ENCODE measurements at places on chromosomes 2 and 18.

DNA sequence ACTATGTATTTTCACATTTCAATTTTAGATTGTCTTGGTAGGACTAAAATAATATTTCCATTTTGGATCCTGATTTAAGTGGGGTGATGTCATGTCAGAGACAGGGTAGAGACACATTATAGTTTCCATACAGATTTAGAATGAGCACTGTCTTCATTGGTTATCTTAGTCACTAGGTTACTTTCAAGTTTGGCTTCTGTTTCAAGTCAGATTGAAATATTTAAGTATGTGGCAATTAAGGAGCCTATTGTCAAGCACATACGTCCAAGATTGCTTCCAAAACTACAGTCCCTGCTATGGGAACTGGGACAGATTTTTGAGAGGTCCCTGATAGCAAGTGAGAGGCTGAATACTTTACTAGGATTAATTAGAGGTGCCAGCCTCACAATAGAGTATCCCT is 89.2 kb upstream of the FAM117B start:
- DNase-seq, result no peak

- DNase-seq, result no peak
These were observed 15.1 kb downstream of the TRAK2 start for GRCh38 chr2:201436141-201436540.

DNA sequence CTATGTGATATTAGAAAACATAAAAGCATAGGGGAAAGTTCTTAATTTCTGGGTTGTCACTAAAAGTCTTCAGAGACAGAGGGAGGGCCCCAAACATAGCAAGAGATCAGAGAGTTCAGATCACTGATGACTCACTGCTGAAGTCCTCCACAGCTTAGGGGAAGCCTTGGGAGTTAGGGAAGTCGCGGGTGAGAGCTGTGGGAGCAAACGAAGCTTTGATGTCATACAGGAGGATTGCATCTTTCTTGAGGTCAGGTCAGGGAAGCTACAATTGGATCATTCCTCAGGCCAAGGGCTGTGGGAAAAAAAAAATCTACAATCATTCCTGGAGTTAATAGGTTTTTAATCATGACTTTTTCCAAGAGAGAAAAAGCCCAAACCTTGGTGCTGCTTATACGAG is 96.2 kb downstream of the COPS8 start:
- no peak for DNase-seq

- no peak for DNase-seq
These were observed 238.2 kb downstream of the TSN start for GRCh38 chr2:121993682-121994081.

GRCh38 chr2:227323818-227324217 is 1.2 kb upstream of the MFF start:
- no peak for DNase-seq

GRCh38 chr2:101718993-101719571 is 21.6 kb downstream of the MAP4K4 start:
- DNase-seq, result no peak

GRCh38 chr2:231752061-231752460 is 29.0 kb downstream of the PDE6D start:
- no peak for DNase-seq

DNA sequence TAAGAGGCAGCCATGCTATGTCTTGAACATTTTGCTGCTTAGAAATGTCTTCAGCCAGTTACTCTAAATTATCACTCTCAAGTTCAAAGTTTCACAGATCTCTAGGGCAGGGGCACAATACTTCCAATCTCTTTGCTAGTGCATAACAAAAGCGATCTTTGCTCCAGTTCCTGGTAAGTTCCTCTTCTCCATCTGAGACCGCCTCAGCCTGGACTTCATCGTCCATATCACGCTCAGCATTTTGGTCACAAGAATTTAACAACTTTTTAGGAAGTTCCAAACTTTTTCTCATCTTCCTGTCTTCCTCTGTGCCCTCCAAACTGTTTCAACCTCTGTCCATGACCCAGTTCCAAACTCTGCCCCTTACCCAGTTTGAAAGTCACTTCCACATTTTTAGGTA is 8.8 kb upstream of the SLC35F5 start:
- no peak for DNase-seq

DNA sequence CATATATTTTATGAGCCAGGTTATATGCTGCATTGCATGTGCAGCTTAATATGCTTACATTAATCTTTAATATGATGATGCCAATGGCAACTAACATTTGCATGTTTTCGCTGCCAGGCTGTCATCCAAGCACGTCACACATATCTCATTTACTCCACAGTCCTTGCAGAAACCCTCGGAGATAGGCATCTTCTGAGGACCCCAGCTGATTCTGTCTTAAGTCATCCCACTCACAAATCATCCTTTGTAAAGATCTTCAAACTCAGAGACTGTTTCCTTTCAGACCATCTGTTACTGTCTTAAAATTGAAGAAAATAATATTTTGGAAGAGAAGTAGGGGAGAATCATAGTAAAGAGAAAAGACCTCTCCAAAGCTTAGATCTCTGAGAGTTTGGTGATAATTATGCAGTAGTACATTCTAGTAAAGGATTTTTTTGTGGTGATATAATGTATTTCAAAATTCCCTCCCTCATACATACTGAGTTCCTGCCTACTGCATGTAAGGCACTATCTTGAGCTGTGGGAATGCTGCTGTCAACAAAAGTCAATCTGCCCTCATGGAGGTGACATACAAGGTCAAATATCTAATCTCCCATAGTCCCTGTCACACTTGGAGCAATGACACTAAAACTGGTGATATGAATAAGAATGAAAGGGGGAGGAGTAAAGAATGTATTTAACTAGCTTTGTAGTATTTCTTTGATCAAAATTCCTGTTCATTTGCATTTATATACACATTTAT is 11.0 kb downstream of the ITGA4 start:
- DNase-seq, result no peak

GRCh38 chr2:40466332-40466906 is 14.5 kb upstream of the SLC8A1 start:
- no peak for DNase-seq

DNA sequence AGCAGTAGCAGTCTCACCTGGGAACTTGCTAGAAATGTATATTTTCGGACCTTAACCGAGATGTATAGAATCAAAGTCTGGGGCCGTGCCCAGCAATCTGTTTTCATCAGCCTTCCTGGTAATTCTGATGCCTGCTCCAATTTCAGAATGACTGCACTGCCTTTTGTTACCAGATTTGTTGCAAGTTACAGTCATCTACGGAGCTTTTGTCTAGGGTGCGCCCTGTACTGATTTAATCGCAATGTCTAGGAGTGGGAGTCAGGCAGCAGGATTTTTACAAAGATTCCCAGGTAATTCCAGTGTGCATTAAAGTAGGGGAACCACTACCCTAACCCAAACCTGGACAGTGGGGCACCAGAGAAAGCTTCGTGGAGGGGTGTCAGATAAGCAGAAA is 178.0 kb downstream of the HAUS1 start:
- no peak for DNase-seq

DNA sequence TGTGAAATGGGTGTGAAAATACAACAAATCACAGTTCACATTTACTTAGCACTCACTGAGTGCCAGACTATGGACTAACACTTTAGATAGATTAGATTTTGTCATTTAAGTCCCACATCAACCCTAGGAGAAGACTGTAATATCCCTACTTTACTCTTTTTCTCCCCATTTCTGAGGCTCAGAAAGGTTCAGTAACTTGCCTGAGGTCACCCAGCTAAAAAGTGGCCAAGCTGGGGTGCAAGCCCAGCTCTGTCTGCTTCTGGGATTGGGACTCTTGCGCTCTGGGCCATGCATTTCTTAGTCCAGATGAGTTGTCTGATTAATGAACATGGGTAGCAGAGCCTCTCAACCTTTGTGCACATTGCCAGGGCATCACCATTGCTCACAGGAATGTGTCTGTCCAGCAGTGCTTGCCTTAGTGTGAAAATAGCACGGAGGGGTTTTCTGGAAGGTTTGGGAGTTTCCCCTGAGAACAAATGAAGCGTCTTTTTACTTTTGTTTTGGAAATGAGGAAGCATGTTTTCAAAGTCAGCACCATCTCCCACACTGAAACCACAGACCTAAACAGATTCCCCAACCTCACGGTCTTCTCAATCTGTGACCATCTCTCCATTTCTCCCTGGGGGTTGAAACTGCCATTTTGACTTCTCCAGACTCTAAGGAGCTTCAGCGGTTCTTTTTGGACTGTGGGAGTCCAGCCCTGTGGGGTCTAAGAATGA is 31.9 kb downstream of the NRP2 start:
- DNase-seq, result no peak

- no peak for DNase-seq
These were observed 58.8 kb downstream of the FECH start for GRCh38 chr18:57527556-57528229.

DNA sequence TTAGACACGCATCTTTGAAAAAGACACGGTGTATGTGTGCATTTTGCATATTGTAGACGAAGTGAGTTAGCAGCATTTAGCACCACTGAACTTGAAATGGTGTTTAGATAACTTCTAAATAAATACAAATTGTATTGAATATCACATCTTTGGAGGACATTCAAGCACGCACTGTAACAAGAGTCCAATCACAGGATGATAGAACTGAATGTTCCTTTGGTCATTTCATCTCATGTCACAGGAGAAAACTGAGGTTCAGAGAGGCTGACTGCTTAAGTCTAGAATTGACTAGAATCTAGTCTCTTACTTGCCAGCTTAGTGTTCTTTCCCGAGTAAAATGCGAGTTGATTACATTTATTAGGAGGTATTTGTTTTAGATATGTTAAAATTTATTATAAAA is 119.2 kb upstream of the CCDC195 start:
- no peak for DNase-seq
